ENCODE measurements at places on chromosomes 2 and 18.

DNA sequence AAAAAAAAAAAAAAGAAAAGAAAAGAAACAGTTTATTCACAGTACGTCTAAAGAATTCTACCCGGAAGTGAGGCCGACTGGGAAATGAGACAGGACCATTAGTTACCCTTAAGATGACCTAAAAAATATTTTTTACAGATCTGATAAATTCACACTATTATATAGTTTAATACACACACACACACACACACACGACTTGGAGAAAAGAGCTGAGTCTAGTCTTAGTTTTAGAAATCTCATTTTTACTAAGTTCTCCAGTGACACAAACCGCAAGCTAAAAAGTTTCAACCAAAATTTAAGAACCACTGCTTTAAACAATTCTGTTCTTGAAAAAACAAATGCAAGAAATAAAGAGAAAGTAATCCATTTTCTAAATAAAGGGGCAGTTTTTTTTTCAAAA is 27.1 kb downstream of the ST3GAL5 start:
- no peak for DNase-seq

GRCh38 chr2:141393214-141393545 is 737.6 kb downstream of the LRP1B start:
- no peak for DNase-seq

DNA sequence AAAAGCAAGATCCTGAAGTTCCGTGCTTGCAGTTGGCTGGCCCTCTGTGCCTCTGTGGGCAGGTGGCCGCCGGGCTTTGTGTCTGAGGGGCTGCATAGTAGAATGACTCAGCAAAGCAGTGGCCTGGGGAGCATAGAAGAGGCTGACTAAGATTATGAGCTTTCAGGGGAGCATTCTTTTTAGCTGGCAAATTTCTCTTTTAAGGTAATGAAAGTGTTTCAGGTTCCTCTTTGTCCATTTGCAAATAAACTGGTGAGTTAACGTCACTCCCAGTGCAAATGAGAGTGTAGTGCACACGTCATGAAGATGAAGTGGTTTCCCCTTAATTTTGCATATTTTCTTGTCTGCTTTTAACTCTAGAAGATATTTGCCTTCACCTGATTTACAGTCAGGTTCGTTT is 98.6 kb downstream of the BCL2L11 start:
- no peak for DNase-seq

DNA sequence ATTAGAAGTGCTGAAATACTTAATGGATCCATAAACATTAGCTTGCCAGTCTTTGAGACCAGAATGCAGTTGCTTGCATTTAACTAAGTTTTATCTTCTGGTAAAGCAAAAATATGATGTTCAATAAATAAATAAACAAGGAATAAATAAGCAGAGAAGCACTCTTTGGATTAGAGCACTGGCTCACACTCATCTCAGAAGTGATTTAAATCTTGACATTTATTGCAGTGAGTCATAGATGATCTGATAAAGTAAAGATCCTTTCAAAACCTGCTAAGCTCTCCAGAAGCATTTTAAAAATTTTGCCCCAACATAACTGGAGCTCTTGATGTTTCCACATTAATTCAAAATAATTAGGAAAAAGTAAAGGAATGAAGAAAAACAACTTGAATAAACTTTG is 66.8 kb downstream of the KYNU start:
- DNase-seq, result no peak

- DNase-seq, result no peak
Observed at GRCh38 chr2:142650601-142651000, 226.9 kb upstream of the KYNU start.

DNA sequence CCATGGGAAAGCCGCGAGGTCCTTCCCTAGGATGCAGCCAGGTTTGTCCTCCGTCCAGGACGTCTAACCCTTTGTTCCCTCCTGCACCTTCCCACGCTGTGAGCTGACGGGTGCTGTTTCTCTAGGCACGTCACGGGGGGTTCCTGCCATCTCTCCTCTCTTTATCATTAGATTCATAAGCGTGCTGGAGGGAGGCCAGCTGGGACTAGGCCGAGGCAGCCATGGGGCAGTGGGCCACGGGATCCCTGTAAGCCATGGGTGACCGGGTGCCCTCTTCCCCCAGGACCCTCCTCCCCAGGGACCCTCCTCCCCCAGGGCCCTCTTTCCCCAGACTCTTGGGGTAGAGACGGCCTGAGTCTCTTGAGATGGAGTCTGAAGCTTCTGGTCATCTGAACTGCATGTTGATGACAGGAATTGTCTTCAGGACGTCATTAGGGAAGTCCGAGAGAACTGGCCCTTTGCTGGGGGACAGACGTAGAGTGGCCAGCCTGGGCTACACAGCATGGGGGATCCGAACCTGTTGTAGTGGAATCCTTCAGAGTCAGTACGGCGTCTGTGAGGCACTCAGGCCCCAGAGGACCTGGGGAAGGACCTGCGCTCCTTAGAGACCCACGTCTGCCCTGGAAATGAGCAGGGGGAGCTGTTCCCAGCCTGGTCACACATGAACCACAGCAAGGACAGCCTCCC is 108.1 kb downstream of the TPO start:
- no peak for DNase-seq

DNA sequence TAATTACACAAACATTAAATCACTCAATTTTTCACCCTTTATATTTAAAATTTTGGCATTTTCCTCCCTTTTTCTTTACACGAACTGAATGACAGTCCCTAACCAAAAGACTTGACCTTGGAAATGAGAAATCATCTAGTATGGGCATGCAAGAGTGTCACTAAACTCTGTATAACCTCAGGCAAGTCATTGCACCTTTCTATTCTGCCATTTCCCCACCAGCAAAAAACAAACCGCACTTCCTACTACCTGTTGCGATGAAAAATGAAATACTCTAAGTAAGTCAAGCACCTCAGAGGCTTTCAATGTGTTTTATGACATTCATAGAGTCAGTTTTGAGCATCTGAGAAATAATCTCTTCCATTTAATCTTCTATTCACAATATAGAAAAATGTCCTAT is 44.1 kb downstream of the ANKRD44 start:
- no peak for DNase-seq

DNA sequence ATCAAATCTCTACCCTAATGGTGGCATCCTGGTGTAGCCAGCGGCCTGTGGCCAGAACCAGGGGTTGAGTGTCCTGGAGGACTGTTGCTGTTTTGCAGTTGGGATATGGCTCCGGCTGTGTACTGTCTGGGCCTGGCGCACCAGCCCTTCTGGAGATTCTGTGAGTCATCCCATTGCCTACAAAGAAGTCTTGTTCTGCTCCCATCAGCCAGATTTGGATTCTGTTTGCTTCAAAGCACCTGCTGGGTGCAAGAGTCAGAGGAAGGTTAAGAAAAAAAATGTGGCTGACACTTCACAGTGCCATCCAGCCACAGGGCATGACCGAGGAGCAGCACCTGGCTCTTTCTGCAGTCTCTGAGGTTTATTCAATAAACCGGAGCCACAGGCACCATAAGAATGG is 41.0 kb upstream of the ASAP2 start:
- DNase-seq, result no peak

GRCh38 chr2:17827785-17828184 is 11.5 kb downstream of the MSGN1 start:
- no peak for DNase-seq

DNA sequence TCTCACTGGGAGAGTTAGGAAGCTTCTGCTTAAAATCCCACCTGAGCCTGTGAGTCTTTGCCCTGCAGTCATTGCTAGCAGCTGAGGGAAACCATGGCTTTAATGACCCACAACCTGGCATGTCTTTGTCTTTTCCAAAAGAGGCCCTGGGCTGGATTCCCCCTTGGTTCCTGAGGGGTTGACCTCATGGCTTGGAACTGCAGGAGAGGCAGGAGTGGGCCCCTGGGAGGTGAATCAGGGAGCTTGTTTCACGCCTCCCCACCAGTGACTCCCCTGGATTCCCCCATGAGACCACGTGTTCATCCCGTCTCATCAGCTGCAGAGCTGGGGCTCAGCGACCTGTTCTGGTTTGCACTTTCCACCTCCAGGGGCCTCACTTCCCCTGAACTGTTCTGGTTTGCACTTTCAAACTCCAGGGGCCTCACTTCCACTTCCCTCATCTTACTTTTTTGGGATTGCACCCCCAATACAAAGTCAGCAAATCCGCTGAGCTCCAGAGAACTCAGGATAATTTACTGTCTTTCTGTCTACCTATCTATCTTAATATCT is 58.5 kb upstream of the TMEM18 start:
- no peak for DNase-seq

DNA sequence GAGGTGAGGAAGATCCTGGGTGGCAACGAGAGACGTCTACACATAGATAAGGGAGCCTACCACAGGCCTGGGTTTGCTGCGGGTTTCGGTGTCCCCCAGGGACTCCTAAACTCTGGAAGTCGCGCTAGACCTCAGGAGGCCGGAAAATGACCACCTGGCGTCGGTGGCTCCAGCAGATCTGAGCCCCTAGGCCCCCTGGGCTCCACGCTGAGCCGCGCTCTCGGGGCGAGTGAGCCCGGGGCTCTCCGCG is 987 bp upstream of the DLX1 start:
- peak; percentile 81 for DNase-seq

DNA sequence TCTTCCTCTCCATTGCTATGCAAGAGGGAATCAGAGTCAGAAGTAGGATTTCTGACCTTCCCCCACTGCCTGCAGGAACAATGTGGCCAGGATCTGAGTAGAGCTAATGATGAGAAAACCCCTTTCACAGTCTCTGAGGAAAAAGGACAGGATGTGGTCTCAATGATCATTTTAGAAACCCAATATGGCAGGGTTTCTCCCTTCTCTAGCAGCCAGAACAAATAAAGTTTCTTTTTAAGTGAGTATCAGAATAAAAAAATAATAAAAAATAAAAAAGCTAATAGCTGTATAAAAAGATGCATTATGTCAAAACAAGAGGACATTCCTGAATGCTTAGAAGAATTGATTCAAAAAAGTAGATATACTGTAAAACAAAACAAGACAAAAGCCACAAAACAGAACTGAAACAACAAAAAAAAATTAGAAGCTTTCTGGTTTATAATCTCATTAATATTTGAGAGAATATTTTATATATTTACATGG is 1124.9 kb upstream of the ZEB2 start:
- no peak for DNase-seq

DNA sequence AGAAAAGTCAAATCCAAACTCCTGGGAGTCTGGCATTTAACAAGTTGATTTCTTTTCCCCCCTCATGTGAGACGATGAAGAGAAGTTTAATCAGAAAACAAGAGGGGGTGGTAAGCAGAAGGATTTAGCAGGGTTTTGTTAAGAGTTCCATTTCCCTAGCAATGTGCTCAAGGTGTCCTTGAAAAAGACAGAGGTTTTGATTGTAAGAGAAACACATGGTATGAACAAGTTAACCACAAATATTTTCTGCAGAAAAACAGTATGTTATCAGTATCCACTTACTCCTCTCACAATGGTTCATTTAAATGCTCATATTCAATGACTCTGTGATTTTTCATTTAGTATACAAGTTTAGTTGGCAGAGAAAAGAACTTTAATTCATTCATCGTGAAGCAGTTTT is 26.8 kb downstream of the LAMA1 start:
- DNase-seq, result no peak

All from K562 (cell line).